Bronchial smooth muscle cell (primary cell): ENCODE measurements at places on chromosomes 3 and 15. TPM values are rescaled to one million over a fixed set of nuclear protein-coding genes. Genes with fewer than 3 reads are reported as not detected.

GOLGA6L26 gene
- total RNA-seq: not detected in 2 replicates

CDHR4 gene
- 0.16 and 0.43 TPM in 2 replicates for total RNA-seq

TEX55 gene
- total RNA-seq: not detected in 2 replicates

PRICKLE2 gene
- total RNA-seq: 24.9 and 34.5 TPM in 2 replicates

GOLGA8K gene
- 0.16 and 0.17 TPM in 2 replicates for total RNA-seq

CD200 gene
- under 0.01 TPM in 2 replicates for total RNA-seq

FBXW12 gene
- total RNA-seq: not detected in 2 replicates

ACOX2 gene
- total RNA-seq: 28.2 and 30.4 TPM in 2 replicates

DCLK3 gene
- under 0.01 TPM in 1 of 2 replicates, not detected in the other for total RNA-seq

NOX5 gene
- 0.63 and 1.8 TPM in 2 replicates for total RNA-seq

VILL gene
- 8.7 and 12.0 TPM in 2 replicates for total RNA-seq

PTPRG gene
- 28.7 and 32.6 TPM in 2 replicates for total RNA-seq

CLSTN2 gene
- 0.09 and 0.16 TPM in 2 replicates for total RNA-seq

OIP5 gene
- 0.17 and 1.3 TPM in 2 replicates for total RNA-seq

CCR1 gene
- total RNA-seq: 0.63 and 1.5 TPM in 2 replicates

CLASP2 gene
- total RNA-seq: 56.4 and 57.0 TPM in 2 replicates

ANKDD1A gene
- 8.2 and 14.8 TPM in 2 replicates for total RNA-seq

PLA2G4E gene
- not detected in 2 replicates for total RNA-seq

EIF4A2 gene
- 877 and 1,165 TPM in 2 replicates for total RNA-seq

CASR gene
- total RNA-seq: not detected in 2 replicates

A4GNT gene
- not detected in 2 replicates for total RNA-seq

POLQ gene
- total RNA-seq: 1.9 and 2.7 TPM in 2 replicates

LRTM1 gene
- not detected in 2 replicates for total RNA-seq

ARIH2 gene
- total RNA-seq: 47.3 and 59.5 TPM in 2 replicates

ATP13A5 gene
- not detected in 2 replicates for total RNA-seq

CLK3 gene
- 42.8 and 44.4 TPM in 2 replicates for total RNA-seq

TMIE gene
- total RNA-seq: not detected in 2 replicates
